Renal pelvis (tissue), 12 donors: ENCODE measurements at places on chromosomes 6 and 20.

DNA sequence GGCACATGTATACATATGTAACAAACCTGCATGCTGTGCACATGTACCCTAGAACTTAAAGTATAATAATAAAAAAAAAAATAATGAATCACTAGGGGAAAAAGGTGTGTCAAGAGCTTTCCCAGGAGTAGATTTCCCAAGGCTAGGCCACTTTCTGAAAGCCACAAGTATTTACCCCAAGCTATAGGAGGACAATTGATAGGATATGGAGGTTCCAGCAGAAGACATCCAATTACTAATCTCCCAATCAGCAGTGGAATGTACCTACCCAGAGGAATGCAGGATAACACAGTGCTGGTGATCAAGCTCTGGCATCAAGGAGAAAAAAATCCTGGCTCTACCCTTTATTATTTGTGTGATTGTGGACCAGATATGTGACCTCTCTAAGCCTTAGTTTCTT, 562.7 kb downstream of the RFPL4B start:
- DNase-seq: no peak

DNA sequence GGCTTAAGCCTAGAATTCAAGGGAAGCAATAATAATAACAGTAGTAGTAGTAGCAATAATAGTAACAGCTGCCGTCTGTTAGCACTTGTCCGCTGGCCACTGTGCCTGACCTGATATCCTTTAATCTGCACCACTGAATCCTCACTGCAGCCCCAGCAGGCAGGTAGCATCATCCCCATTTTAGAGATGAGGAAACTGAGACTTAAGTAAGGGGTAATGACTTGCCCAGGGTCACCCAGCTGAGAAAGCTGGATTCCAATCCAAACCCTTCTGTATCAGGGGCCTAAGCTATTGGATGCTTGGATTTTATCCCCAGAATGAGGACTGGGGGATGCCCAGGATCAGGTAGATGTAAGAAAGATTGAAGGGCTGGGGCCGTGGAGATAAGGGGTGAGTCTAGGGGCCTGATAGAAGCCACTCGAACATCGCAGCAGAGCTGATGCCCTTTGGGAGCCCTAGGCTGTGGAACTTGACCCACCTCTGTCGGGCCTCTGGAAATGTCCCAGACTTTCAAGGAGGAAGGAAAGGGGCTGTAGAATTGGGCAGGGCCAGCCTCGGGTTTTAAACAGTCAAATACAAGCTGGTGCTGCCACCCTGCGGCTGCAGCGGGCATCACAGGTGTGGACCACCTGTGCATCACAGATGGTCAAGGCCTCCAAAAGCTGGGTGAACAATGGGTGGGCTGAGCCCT, 102.1 kb upstream of the MYL9 start:
- DNase-seq: peak; percentile 35

- DNase-seq: no peak
These were observed 12.6 kb downstream of the HSPA12B start for GRCh38 chr20:3744806-3745685.

DNA sequence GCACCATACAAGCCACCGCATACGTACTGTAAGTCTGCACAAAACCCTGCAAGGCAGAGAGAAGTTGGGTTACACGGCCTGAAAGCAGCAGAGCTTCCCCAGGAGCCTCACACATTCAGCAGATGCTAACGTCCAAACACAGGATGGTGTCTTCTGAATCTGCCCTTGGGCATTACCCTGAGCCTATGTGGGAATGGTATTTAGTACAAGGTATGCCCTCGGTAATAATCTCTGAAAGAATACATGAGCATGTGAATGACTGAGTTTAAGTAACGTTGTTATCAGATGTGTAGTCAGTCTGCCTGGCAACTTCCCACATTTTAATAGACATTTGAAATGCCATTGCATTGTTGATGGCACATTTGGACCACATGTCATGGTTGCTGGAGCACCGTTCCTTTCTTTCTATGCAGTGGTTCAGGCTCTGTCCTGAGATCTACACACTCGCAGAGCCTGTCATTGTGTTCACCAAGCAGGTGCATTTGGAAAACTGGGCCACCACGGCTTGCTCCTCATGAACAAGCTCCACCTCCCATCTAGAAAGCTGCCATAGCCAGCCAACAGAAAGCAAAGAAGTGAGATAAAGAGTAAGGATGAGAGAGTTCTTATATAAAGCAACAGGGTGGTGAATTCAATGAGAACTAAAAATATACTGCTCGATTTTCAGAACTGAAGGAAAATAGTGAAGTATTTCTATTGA, 136.5 kb upstream of the GGTLC1 start:
- no peak for DNase-seq

- DNase-seq: no peak
These were observed 90.6 kb upstream of the CD83 start for GRCh38 chr6:14026831-14027539.

DNA sequence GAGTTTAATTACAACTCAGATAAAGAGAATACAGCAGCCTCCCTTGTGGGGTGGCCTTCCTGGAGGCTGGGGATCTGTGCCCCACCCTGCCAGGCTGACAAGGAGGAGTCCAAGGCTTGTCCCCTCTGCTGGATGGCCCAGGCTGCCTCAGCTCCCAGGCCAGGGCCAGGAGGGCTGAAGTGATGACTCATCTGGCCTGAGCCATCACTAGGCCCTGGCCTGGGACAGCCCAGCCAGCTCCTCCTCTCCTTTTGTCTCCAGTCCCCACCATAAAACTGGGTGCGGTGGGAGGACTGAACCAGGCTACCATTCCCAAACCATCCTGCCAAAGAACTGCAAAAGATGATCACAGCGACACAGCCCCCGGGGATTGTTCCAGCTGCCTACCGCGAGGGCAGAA, 15.0 kb downstream of the GRM4 start:
- DNase-seq: no peak

GRCh38 chr20:40279390-40279789, 409.6 kb downstream of the MAFB start:
- peak; percentile 35 for DNase-seq

GRCh38 chr6:140567466-140567865, 1193.0 kb upstream of the CITED2 start:
- DNase-seq: no peak

DNA sequence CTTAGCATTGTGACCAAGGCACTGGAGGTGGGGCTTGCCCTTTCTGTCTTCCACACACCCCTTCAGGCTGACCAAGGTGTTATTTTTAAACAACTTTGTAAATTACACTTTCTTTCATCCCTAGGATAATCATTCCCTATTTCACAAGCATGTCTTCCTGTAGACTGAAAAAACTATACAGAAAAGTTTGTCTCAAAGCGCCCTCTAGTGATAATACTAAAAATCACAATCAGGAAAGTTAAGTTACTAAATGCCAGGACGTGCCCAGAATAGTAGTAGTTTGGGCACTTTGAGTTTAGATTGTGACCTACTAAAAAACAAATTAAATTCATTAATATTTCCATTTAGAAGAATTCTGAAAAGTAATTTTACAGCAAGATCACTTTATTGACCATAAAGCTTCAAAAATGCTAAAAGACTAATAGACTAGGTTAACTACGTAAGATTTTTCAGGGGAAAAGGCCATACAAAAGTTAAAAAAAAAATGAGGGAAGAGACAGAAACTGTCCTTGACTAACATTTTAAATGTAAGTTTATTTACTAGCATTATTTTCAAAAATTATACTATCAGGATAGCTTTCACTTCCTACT, 123.3 kb upstream of the DUSP22 start:
- DNase-seq: peak; percentile 55

DNA sequence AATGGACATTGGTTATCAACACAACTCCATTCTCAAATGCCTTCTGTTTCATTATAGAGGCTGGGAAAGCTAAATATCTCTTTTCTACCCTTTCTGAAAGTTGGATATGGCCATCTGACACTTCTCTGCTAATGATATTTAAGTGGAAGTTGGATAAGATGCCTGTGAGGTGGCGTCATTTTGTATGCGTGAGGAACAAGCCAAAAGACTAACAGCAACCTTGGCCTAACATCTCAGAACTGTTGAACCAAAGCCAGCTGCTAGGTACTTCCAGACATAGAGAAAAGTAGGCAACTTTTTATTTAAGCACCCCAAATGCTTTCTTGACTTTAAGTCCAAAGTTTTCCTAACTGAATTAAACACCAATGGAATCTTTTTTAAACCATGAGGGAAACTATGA, 708.4 kb downstream of the CD109 start:
- no peak for DNase-seq

DNA sequence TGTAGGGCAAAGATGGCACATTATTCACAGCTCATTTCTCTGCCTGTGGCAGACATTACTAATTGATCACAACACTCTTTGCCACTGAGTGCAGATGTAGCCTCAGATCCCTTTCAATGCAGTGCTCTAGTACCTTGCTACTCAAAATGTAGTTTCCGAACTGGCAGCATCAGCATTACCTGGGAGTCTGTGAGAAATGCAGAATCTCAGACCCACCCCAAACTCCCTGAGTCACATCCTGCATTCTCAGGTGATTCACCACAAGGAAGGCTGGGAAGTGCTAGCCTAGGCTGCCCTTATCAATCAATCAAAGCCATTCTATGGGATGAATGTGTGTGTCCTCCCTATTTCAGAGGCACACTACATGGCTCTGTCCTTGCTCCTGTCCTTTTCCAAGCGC, 58.5 kb downstream of the PCNA start:
- DNase-seq: no peak

DNA sequence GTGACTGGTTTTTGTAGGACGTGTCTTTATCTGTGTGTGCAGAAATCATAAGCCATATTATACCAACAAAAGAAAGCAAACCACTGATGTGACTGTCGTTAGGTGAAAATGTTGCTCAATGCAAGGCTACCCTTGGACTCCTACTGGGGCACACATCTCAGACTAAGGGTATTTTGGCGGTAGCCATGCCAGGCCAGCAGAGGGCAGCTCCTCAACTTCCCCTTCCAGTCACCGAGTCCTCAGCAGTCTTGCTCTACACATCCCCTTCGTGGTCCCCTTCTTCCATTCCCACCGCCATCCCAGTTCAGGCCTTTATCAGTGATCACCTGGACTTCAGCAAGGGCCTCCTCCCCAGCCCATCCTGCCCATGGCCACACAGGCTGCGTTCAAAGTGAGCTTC, 113.7 kb upstream of the GGTLC1 start:
- DNase-seq: no peak

DNA sequence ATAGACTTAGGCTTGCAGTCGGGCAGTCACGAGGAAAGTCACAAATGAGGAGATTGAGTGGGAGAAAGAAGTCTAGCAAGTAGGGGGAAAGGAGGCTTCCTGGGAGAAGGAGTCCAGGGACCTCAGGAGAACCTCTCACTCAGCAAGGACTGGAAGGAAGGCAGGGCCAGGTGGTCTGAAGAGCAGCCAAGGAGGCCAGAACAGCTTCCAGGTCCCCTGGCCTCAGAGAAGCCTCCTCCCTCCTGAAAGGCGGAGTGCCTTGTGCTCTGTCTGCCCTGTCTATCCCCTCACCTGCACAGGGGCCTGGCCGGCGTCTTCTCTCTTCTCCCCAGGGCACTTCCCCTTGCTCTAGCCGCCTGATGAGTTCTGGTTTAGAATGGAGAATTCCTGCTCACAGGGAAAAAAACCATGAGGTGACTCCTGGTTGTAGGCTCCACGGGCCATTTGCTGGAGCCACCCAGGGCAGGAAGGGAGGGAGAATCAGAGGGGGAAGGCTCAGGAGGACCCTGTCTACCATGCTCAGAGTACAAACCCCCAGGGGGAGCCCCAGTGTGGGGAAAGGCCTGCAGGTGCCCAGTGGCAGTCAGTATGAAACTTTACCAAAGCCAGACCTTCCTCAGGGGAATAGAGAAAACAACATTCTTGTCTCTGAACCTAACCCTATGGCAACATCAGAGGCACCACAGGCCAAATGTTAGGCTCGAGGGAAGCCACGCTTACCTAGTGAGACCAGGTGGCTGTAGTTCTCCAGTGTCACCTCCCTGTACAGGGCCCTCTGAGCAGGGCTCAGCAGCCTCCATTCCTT, 11.2 kb downstream of the ZNF337 start:
- DNase-seq: no peak
